HT1080 (cell line): ENCODE measurements at places on chromosomes 16 and 17.

- no peak for DNase-seq
Measured at GRCh38 chr16:9580025-9580424, 488.6 kb downstream of the HAPSTR1 start.

DNA sequence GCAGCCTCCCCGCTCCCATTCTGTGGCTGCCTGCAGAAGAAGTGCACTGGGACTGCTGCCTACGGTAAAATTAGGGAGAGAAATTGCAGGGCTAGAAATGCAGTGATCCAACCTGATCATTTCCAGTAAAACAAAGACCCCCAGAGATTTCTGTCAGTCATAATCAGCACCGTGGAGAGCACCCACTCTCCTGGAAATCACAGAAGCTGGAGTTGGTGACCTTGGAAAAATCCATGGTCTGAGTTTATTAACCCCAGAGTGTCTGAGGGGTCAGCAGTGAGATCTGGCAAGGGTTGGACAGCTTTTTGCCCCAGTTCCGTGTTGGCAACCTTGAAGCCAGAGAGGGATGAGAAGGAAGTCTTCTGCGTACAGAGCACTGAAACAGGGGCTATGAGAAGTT lies 7.8 kb downstream of the SYCE1L start:
- no peak for DNase-seq

- no peak for DNase-seq
Measured at GRCh38 chr17:32565401-32565800, 78.6 kb downstream of the CDK5R1 start.

- no peak for DNase-seq
Measured at GRCh38 chr16:48246066-48246465, 1.3 kb downstream of the ABCC11 start.

GRCh38 chr16:47966325-47966724 lies 189.5 kb downstream of the ABCC12 start:
- DNase-seq: no peak

DNA sequence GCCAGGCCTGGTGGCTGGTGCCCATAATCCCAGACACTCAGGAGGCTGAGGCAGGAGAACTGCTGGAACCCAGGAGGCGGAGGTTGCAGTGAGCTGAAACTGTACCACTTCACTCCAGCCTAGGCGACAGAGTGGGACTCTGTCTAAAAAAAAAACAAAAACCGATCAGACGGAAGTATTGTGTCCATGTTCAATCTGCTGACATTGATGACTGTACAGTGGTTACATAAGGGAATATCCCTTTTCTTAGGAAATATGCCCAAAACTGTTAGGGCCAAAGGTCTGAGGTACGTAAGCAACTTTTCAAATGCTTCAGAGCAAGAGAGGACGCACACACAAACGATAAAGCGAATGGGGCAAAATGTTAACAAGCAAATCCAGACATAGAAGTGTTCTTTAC lies 69.8 kb upstream of the DNAH17 start:
- DNase-seq: no peak

- DNase-seq: no peak
Measured at GRCh38 chr17:55487695-55488432, 23.4 kb downstream of the SMIM36 start.
